ENCODE measurements at places on chromosomes 12 and 14.

DNA sequence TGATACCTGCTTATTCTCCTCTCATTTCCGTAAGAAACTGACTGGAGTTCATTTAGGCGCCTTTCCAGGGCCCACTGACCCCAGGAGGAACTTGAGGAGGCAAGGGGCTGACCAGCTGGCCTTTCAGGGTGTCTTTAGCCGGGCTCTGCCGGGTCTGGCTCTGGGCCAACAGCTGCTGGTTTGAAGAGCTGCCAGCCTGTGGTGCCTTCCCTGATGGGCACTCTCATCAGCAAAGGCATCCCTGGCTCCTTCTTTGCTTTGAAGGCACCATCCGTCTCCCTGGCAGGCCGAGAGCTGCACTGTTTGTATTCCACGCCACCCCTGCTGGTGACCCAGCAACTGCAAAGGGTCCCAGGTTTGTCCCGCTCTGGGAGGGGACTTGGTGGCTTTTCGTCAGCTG is 42.0 kb downstream of the IQSEC3 start:
- DNase-seq = peak; percentile 21

- no peak for DNase-seq
Observed at GRCh38 chr12:14960548-14961465, 594 bp downstream of the ARHGDIB start.

- peak; percentile 40 for DNase-seq
Observed at GRCh38 chr12:50282721-50283228, 545 bp downstream of the LIMA1 start.

DNA sequence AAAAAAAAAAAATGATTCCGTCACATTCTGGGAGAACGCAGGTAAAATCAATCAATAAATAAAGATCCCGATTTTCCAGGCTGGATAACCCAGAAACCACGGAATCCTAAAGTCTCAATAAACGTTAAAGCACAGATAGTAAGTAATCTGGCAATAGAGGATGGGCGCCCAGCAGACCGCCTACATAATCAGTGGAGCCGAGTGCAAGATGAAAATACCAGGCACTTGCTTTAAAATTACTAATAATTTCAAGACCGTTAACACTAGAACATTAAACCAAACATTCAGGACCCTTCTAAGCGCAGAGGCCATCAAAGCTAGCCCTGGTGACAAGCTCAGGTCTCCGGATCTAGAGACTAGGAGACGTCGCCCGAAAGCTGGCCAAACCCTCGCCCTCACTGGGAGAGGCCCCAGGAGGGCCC is 1.2 kb upstream of the DCAF11 start:
- DNase-seq = no peak

- peak; percentile 30 for DNase-seq
Observed at GRCh38 chr14:59333668-59334067, 131.5 kb downstream of the GPR135 start.

- no peak for DNase-seq
Observed at GRCh38 chr12:10243818-10244520, 31.3 kb downstream of the GABARAPL1 start.

DNA sequence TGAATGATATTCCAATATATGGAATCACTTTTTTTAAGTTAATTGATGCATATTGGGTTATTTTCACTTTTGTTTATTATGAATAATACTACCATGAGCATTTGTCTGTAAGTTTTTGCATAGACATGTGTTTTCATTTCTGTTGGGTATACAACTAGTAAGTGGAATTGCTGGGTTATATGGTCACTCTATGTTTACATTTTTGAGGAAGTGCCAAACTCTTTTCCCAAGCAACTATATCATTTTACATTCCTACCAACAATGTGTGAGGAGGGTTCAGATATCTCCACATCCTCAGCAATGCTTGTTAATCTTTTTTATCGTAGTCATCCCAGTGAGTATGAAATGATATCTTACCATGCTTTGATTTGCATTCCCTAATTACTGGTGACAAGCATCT is 64.0 kb downstream of the MON2 start:
- no peak for DNase-seq

DNA sequence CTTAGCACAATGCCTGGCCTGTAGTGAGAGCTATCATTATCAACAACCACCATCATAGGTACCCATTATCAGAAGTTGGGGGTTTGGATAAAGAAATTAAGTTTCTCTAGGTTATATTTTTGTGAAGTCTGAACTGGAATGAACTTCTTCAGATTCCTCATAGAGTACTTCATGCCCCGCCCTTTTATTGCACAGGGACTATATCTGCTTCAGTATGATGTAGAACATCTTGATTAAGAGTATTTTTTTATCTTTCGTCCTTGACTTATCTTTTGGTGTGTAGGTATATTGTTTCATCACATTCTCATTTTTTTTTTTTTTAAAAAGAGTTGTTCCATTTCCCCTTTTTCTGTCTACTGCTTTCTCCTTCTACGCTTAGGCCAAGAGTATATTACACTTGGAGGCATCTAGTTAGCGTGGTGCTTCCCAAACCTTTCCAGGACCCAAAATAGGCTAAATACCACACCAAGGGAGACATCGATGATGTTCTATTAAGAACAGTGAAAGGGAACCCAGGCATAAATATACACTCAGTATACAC is 467.5 kb downstream of the ZFP36L1 start:
- DNase-seq = no peak
